Smooth muscle cell of bladder (primary cell): ENCODE measurements at places on chromosomes 1 and 21. TPM values are rescaled to one million over a fixed set of nuclear protein-coding genes. Genes with fewer than 3 reads are reported as not detected.

Gene SGIP1
- total RNA-seq, result 21.0 and 46.8 TPM in 2 replicates

Gene SPRR1A
- total RNA-seq, result not detected in 2 replicates

Gene C2CD4D
- total RNA-seq, result not detected in 2 replicates

Gene KCNJ15
- total RNA-seq, result 1.1 and 3.7 TPM in 2 replicates

Gene CASZ1
- under 0.01 and 0.14 TPM in 2 replicates for total RNA-seq

Gene HEATR1
- total RNA-seq, result 18.9 and 24.1 TPM in 2 replicates

Gene ABCA4
- 0.65 and 1.8 TPM in 2 replicates for total RNA-seq

Gene INSRR
- total RNA-seq, result not detected in 2 replicates

Gene LAMB3
- total RNA-seq, result 7.1 and 9.3 TPM in 2 replicates

Gene MPL
- total RNA-seq, result not detected in 2 replicates

Gene S100A6
- total RNA-seq, result 1,840 and 3,415 TPM in 2 replicates

Gene RNU1-4
- total RNA-seq, result 3,030 and 4,050 TPM in 2 replicates

Gene SHE
- total RNA-seq, result under 0.01 and 0.09 TPM in 2 replicates

Gene C8B
- total RNA-seq, result not detected in 2 replicates

Gene LINGO4
- total RNA-seq, result not detected in 2 replicates

Gene FABP3
- total RNA-seq, result 58.3 and 116 TPM in 2 replicates

Gene CACNA1S
- not detected in 2 replicates for total RNA-seq

Gene LAMC1
- 613 and 643 TPM in 2 replicates for total RNA-seq

Gene CDC42BPA
- 50.3 and 70.4 TPM in 2 replicates for total RNA-seq

Gene CDC7
- 1.9 and 3.3 TPM in 2 replicates for total RNA-seq

Gene CFAP57
- total RNA-seq, result 0.28 TPM in 2 replicates

Gene CD1E
- not detected in 2 replicates for total RNA-seq

Gene OR2M3
- not detected in 2 replicates for total RNA-seq

Gene UMODL1
- total RNA-seq, result 0.09 and 0.14 TPM in 2 replicates
